ENCODE measurements at places on chromosomes 4 and X.

GRCh38 chrX:124030520-124030919 lies 69.0 kb downstream of the STAG2 start:
- peak; percentile 28 for DNase-seq

GRCh38 chr4:6381571-6382123 lies 90.8 kb downstream of the PPP2R2C start:
- no peak for DNase-seq

GRCh38 chrX:38850807-38851544 lies 49.7 kb downstream of the MID1IP1 start:
- no peak for DNase-seq

- peak; percentile 34 for DNase-seq
These were observed 94.4 kb upstream of the CLCN4 start for GRCh38 chrX:10062352-10062751.

DNA sequence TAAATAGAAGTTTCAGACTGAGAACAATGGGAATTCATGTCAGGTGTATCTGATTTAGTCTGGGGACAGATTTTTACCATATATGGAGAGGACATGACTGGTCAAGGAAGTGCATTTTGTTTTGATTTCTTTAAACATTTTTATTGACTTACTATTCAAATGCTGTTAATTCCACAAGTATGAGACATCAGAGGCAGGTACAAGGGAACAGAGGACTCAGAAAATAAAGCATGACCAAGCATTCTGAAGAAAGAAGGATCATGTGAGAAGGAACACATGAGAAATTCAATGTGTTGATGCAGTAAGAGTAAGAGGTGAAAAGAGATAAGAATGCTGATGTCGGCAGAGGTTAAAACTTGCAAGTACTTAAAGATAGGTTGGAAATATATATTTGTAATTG lies 1452.6 kb downstream of the PCDH7 start:
- no peak for DNase-seq

GRCh38 chr4:8238036-8238511 lies 31.5 kb upstream of the HTRA3 start:
- DNase-seq, result peak; percentile 31

DNA sequence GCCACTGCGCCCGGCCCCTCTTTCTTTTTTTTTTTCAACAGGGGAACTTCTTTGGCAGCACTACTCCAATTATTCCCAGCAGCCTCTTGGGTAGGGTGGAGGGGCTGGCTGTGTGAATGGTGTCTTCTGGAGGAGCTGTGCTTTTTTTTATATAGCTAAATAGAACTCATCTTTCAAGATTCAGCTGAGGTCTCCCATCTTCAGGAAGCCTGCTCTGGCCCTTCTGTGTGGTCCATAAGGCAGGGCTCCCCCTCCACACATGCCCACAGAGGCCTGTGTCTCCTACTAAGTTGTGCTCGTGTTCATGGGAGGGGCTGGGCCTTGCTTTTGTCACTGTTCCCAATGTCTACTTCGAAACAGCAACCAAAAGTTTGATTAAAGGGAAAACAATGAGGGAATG lies 116.8 kb downstream of the AFAP1 start:
- DNase-seq, result no peak

- DNase-seq, result no peak
These were observed 783 bp downstream of the BEX2 start for GRCh38 chrX:103309860-103310554.

DNA sequence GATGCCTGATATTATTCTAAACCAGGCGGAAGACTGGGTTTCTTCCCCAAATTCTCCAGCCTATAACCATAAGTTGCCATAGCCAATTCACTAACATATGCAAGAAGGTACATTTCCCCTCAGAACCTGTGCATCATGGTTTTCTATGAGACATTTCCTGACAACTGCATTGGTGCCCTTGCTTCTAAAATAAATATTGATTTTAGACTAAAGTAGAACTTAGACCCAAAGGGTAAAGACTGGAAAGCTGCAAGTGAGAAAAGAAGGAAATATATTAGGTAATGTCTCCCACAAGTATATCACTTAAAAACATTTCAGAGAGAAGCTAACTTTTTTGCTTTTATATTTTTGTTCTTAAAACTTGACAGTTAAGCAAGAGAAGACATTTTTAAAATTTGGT lies 125.1 kb downstream of the PPA2 start:
- DNase-seq, result no peak

DNA sequence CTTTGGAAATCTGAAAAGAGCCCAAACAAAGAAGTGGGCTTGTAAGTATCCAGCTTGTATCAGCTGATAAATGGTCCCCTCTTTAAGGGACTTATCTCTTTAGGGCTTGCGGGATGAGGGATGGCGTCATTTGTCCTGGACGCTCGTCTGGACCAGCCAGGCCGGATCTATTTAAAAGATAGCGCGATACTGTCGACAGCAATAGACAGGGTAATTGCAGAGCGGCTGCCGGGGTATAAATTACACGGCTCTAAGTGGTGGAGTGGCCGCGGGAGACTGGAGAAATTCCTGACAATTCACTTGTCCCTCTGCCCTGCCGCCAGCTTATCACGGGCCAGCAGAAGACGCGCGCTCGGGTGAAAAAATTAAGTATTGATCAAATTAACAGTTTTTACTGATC lies 90.7 kb downstream of the FAM53A start:
- DNase-seq, result no peak

GRCh38 chr4:13536607-13537006 lies 7.7 kb downstream of the NKX3-2 start:
- DNase-seq, result no peak

DNA sequence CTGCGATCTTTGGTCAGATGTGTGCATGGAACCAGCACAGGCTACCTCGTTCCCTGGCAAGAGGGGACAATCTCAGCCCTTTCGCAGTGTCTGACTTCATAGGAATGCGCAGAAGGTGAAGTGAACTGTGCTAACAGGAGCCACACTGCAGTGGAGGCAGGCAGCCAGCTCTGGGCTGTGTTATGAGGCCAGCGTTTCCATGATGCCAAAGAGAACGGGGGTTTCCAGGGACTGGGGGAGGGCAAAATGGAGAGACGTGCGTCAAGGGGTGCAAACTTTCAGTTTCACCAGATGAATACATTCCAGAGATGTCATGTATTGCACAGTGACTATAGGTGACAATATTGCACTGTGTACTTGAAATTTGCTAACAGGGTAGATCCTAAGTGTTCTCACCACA lies 30.4 kb downstream of the CLDN34 start:
- peak; percentile 22 for DNase-seq

GRCh38 chr4:12221031-12221430 lies 792.3 kb upstream of the HS3ST1 start:
- DNase-seq, result no peak

GRCh38 chrX:74138943-74139342 lies 165.0 kb upstream of the ZCCHC13 start:
- no peak for DNase-seq

- no peak for DNase-seq
These were observed 36.7 kb upstream of the NEUROG2 start for GRCh38 chr4:112552668-112553067.

DNA sequence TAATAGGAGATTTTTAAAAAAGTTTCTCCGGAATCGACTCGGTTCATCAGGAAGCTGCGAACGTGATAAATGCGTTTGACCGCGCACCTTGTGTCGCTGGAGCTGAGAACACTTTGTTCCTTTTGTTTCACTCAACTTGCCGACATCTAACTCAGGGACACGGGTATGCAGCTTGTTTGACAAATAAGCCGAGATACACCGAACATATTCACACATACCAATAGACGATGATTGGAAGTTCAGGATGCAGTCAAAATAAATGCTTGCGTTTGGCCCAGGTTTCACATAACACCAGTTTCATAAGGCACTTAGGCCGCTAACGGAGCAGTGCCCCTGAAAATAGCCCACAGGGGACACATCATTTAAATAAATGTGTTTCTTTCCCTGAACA lies 932 bp upstream of the SHISA3 start:
- peak; percentile 14 for DNase-seq

GRCh38 chr4:151012820-151013219 lies 2.3 kb downstream of the LRBA start:
- peak; percentile 14 for DNase-seq

- DNase-seq, result peak; percentile 16
These were observed 318.3 kb downstream of the GLUD2 start for GRCh38 chrX:121365572-121366161.

- DNase-seq, result no peak
These were observed 443.6 kb downstream of the UBE2NL start for GRCh38 chrX:144327495-144327894.

All from GM12865 (cell line).